ENCODE measurements at places on chromosomes 6 and 20. TPM values are rescaled to one million over a fixed set of nuclear protein-coding genes. Genes with fewer than 3 reads are reported as not detected.

DNA sequence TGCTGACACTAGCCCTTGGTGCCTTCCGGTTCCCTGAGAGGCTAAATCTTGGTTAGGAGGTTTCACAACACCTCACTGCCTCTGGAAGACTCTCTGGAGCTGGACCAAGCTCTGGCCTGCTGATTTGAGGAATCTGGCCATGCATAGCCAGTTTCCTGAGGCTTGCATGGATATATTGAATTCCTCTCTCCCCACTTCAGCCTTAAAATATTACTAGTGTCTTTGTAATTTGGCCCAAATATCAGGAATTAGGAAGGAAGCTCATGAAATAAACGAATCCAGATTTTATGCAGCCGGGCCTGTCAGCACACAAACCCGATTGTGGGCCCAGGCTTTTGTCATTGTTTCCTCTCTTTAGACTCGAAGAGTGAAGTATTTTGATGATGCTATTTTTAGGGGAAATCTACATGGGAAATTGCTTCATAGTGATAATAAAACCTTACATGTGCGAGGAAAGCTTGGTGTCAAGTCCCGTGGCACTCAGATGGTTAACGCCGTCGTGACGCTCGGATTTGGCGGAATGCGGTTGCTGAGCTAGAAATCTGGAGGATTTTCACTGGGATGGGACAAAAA, 144.4 kb downstream of the PHACTR3 start:
- DNase-seq: no peak

DNA sequence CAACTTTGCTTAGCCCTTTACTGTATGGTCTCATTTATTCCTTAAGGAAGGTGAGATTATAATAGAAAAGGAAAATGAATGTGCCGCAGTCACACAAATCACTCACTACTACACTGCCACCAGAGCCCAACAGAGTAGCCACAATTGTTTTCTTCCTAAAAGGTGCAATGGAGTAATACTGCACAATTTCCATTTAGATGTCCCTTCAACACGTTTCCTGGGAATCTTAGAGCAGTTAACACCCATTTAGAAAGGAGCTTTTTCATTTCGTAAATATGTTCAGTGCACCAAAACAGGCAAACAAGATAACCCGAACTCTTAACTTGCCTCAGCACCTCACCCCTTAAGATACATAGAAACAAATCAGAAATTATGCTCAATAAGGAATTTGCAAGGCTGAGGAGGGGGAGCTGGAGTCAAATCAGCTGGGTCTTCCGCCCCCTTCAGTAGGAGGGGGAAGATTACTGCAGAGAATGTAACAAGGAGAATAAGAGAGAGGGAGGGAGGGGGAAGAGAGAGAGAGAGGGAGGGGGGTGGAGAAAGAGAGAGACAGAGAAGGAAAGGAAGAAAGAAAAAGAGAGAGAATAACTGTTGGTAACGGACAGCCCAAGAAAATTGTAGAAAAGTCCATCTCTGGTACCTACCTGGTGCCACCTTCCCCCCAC, 155.5 kb downstream of the BCAS1 start:
- DNase-seq: no peak

- no peak for DNase-seq
Measured at GRCh38 chr6:113493991-113494390, 363.2 kb upstream of the MARCKS start.

Gene ATRN
- 34.3 TPM for total RNA-seq
